ENCODE measurements at places on chromosomes 1 and 21. TPM values are rescaled to one million over a fixed set of nuclear protein-coding genes. Genes with fewer than 3 reads are reported as not detected.

Gene CRYAA
- total RNA-seq, result not detected

Gene TBX15
- 14.1 TPM for total RNA-seq

Gene RGS8
- total RNA-seq, result not detected

Gene FTCD
- 0.13 TPM for total RNA-seq

Gene ORC1
- total RNA-seq, result 15.6 TPM

Measured in LHCN-M2 (cell line).